ENCODE measurements at places on chromosomes 13 and 19. TPM values are rescaled to one million over a fixed set of nuclear protein-coding genes. Genes with fewer than 3 reads are reported as not detected.
A peak's percentile ranks its signal among the peaks of the same experiment; 100 is the strongest.

DNA sequence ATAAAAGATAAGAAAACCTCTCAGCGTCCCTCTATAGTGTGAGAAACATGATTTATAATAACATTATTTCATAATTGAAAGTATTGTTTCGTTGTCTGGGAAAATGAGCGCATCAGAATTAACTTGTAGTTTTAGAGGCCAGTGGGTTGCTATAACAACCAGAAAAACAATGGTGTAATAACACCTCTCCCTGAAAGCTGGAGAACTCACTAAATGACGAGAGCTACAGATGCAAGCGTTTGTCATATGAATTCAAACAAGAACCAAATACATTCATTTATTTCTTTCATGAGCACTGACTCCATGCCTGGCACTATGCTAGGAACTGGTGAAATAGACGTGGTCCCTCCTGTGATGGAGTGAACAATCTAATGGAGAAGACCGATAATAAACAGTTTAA lies 16.3 kb downstream of the KBTBD7 start:
- no peak for DNase-seq

Gene LILRA6
- total RNA-seq = 1.2 TPM

Gene PLIN5
- 73.5 TPM for total RNA-seq

DNA sequence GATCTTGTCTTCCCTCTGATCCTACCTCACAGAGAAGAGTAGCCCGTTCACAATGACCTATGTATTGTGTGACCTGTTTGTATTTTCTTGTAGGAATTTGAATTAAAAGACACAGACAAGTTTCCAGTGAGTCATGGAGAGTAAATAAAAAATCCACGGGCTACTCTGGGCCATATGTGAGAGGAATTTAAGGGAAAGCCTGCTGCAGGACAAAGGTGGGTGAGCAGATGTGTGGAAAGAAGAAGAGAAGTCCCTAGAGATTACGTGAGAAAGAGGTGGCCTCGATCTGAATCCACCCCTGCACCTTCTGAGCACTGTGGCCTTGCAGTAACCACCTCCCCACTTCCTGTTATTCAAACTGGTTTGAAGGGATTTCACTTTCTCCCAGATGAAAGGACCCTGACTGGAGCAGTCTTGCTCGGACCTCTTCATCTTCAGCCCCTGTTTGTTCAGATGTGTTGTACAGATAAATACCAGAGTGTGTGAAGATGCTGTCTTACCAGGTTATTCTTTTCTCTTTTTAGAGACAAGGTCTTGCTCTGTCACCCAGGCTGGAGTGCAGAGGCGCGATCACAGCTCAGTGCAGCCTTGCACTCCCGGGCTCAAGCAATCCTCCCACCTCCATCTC lies 205.4 kb downstream of the PDS5B start:
- DNase-seq = no peak

Gene CEACAM16
- total RNA-seq = not detected

DNA sequence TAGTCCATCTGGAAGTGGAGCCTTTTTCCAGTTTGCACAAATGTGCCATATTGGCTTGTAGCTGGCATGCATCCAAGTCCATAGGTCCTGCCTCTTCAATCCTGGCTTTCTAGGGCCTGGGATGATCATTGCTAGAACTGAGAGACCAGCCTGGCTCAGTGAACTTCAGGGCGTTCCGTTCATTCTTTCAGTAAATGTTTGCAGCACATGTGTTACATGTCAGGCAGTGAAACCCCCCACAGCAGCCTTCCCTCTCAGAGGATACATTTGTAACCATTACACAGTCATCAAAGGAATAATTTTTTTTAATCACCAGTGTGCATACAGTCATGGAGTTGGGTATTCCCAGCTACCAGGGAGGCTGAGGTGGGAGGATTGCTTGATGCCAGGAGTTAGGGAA lies 9.7 kb downstream of the FUT2 start:
- DNase-seq = no peak

DNA sequence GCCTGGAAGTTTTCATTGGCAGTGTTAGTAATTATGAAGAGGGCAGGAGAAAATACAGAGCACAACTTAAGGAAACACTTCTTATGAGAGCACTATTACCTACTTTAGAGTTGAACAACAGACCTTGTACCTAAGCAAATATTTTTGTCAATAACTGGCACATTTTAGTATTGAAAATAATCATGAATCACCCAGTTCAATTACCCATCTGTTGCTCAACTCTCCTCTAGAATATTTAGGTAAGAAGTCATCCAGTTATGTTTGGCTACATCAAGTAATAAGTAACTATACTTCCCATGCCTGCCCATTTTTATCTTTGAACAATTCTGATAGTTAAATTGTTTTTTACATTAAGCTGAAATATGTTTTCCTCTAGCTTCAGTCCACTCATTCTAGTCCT lies 893.4 kb downstream of the DIAPH3 start:
- no peak for DNase-seq

GRCh38 chr19:15260939-15261338 lies 28.7 kb upstream of the EPHX3 start:
- no peak for DNase-seq

Gene SLC15A1
- total RNA-seq = not detected

DNA sequence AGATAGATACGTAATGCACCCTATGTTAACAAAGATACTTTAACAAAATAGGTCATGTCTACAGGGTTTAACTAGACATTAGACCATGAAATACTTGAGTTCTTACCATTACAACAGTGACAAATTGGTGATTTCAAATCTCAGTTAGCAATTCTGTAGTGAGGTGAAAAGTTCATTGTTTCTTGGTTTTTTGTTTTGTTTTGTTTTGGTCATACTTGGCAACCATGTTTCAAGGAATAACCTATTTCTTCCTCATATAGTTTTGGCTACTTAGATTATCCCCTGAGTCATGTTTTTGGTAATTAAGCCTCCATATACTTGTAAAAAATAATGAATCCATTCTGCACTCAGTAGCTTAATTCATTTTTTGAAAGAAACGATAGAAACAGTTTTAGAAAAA lies 1200.4 kb downstream of the DIAPH3 start:
- DNase-seq = no peak

GRCh38 chr13:101452519-101453485 lies at the start of gene ITGBL1:
Gene ITGBL1, plus strand, starts transcription at chr13:101452675. Its CDS starts 159 bp downstream, at chr13:101452834.
- peak; percentile 25 for DNase-seq

DNA sequence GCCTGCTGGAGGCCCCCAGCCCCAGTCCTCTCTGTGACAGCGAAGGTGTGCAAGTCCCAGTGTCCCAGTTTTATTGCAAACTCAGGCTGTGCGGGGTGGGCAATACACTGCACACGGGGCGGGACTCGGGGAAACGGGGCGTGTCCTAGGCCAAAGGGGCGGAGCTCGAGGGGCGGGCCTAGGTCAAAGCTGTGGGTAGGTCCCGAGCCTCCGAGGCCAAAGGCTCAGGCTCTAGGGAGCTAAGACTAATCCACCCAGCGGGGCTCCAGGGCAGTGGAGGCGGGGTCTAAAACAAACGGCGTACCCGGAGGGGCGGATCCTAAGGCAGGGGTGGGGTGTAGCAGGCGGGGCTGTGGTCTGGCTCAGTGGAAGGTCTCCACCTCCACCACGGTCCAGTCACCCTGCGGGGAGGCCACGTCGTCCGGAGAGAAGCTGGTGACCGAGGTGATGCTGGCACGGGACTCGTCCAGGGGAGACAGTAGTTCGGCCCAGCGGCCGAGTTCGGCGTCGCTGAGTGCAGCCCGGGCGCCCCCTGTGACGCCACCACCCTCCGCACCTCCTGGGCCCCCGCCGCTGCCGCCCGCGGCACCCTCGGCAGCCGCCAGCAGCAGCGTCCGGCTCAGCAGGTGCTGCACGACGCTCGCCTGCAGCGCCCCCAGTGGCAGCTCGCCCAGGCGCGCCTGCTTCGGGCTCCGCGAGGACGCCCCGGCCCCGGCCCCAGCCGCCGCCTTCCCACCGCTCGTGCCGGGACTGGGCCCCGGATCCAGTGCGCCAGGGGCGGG lies 5.3 kb downstream of the PRR36 start:
- peak; percentile 58 for DNase-seq

- DNase-seq = no peak
Measured at GRCh38 chr19:340620-341385, 3.8 kb downstream of the MIER2 start.

Gene SHISA7
- total RNA-seq = not detected

Gene RNF225
- not detected for total RNA-seq

- no peak for DNase-seq
Measured at GRCh38 chr19:4555657-4556561, 3.6 kb downstream of the SEMA6B start.

DNA sequence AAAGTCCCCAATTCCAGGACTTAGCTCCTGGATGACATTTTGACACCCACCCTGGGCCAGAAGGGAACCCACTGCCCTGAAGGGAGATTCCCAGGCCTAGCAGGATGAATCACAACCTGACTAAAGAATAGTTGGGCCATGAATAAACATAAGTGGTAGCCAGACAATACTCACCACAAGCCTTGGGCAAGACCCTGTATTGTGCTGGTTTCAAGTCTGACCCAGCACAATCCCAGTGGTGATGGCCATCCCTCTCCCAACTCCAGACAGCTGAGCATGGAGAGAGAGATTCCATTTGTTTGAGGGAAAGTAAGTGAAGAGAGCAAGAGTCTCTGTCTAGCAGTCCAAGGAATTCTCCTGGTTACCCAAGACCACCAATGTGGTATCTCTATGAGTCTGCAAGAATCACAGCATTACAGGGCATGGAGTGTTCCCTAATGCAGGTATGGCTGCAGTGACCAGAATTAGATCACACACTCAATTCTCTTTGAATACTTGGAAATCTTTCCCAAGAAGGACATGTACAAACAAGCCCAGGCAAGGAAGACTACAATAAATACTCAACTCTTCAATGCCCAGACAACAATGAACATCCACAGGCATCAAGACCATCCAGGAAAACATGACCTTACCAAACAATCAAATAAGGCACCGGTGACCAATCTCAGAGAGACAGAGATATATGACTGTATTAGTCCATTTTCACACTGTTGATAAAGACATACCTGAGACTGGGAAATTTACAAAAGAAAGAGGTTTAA lies 158.0 kb downstream of the VWA8 start:
- no peak for DNase-seq

- DNase-seq = no peak
Measured at GRCh38 chr19:4443966-4444764, 13.4 kb downstream of the UBXN6 start.

DNA sequence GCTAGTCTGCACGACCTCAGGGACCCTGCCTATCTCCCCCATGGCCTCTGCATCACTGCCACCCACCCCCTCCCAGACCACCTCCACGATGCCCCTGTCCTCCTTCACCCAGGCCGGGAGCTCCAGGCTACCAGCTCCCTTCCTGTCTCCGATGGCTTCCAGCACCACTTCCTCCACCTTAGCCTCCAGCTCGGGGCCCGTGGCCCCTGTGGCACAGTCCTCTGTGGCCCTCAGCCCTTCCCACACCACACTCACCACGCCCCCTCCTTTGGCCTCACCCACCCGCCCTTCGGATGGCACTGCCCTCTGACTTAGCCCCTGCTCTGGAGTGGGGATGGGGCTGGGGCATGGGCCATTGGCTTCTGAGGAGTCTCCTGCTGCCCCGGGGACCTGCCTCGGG lies 7.2 kb downstream of the PALM3 start:
- no peak for DNase-seq

DNA sequence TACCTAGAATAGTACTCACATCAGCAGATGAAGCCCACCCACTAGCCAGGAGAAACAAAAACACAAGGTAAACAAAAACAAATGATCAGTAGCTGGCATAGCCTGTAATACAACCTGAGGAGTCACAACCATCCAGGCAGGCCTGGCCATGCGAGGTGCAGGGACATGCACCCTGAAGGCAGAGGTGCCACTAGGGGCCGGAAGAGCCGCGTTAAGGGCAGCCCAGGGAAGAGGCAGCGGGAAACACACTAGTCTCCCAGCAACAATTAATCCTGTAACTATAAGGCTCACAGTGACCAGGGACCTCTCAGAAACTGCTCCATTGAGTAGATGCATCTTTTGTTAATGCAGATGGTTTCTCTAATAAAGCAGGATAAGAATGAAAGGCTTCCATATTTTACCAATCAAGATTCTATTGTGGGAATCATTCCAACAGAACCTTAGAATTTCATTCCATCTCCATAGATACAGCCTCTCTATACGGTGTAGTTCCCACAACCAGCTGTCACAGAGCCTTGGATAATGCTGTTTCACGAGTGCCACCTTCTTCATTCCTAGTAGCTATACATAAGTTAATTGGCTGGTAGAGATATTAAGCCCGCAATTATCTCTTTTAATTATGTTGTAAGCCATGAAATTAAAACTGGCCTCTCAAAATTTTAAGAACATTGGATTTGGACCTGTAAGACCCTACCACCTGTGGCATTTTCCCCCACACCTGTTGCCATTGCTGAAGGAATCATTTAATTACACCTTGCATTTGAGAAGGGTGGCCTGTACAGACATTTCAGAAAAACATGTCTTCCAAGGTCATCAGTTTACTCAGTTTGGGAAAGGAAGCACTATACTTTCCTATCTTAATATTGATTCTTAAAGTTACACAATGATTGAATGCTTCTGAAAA lies 28.7 kb downstream of the ANKRD10 start:
- DNase-seq = no peak

DNA sequence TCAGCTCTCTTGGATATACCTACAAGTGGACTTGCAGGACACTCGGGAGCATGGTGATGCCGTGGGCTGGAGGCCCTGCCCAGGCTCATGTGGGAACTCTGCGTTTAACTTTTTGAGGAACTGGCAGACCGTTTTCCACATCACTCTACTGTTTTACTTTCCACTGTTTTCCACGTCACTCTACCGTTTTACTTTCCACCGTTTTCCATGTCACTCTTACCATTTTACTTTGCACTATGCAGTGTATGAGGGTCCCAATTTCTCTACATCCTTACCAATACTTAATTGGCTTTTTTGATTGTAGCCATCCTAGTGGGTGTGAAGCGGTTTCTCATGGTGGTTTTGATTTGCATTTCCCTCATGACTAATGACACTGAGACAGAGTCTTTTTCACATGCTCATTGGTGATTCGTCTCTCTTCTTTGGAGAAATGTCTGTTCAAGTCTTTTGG lies 40.5 kb downstream of the GATAD2A start:
- no peak for DNase-seq

GRCh38 chr19:13669780-13670355 lies 94.5 kb upstream of the MRI1 start:
- DNase-seq = no peak

GRCh38 chr13:102845630-102846260 lies at the start of gene ERCC5:
Gene ERCC5, plus strand, starts transcription at chr13:102846032. Its CDS starts 235 bp downstream, at chr13:102846267.
- DNase-seq = peak; percentile 92

Gene SIGLEC8
- total RNA-seq = 0.16 TPM

- no peak for DNase-seq
Measured at GRCh38 chr13:111944171-111944583, 122.8 kb upstream of the SOX1 start.

DNA sequence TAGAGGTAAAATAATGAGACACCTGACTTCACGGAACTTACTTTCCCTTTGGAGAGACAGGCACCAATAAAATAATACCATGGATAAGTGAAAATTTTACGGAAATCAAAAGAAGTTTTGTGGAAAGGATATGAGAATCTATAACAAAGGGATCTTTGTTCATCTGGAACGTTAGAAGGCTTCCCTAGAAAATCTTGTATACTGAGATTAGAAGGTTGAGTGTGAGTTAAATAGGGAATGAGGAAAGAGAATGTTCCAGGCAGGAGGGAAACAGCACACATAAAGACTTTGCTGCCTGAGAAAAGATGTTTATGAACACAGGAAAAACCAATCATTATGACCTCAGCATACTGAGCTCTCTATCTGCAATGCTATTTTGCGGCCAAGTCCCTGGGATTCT lies 19.6 kb upstream of the RAP2A start:
- DNase-seq = no peak

- DNase-seq = no peak
Measured at GRCh38 chr13:31767175-31767900, 28.0 kb downstream of the RXFP2 start.
